Subcutaneous adipose tissue (tissue), 4 donors: ENCODE measurements at places on chromosomes 5 and 9. TPM values are rescaled to one million over a fixed set of nuclear protein-coding genes. Genes with fewer than 3 reads are reported as not detected.

Gene APC
- 68.2 TPM for total RNA-seq

Gene GABBR2
- not detected for total RNA-seq

Gene MARVELD2
- 0.44 TPM for total RNA-seq

Gene LCN15
- total RNA-seq = not detected

Gene TICAM2
- total RNA-seq = 0.57 TPM

Gene EDIL3
- total RNA-seq = 16.0 TPM
